ENCODE measurements at places on chromosomes 6 and 20.

GRCh38 chr6:152026291-152026690, 218.8 kb downstream of the ESR1 start:
- DNase-seq, result no peak

DNA sequence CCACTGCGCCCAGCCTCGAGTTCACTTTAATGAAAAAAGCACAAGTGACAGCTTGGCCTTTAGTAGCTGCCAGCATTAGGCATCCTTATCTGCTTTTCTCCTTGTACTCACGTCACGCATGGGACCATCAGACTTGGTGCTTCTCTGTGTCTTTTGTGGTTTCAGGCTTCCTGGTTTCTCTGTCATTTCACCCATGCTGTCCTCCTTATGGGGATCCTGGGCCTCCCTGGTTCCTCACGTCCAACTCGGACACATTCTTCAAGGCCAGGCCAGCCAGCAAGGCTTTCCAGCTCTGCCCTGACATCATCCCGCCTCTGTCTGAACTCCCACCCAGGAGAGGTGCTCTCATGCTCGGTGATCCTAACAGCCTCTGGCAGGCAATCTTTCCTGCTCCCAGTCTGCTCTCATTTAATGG, 83.2 kb downstream of the TIAM2 start:
- DNase-seq, result no peak

DNA sequence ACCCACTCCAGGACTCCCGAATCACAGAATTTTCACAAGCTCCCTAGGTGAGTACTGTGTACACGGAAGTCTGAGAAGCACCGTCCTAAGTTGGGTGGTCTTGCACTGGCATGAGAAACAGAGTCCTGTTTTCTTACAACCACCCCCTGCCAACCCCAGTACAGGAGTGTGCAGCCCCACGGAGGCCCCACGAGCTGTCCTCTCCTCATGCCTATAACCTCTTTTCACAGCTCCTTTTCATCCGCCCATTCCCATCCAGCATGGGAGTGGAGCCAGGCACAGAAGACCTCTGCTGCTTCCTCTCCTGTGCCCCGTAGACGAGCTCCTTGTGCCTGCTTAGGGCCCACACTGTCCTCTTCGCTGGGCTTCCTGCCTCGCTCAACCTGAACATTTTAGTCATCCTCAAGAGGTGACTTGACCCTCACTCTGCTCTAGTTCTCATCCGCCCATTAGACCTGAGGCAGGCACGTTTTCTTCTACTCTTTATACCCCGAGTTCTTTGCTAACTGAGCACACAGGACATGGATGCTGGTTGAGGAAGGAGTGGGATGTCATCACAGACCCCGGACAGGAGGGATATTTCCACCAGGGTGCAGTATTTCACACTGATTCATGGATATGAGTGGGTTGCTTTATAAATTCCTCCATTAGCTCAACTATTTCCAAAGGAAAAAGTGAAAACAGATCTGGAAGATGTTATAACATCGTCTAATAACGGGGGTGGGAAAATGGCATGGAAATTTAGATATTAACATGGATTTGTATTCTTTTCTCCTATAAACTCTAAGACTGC, 160.5 kb downstream of the TTLL2 start:
- no peak for DNase-seq

DNA sequence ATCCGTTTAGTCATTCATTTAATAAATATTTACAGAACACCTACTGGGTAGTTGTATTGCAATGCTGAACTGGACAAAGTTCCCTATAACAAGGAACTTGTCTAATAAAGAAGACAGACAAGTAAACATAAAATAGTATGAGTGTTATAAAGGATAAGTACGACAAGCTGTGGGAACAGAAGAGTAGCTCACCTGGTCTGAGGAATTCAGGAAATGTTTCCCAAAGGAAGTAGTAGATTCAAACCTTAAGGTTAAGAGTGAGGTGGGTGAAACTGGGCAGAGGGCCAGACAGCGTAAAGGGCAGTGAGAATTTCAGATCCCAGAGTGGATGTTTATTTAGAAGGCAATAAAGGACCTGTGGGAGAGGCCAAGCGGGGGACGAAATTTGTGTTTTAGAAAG, 72.3 kb upstream of the CD2AP start:
- no peak for DNase-seq

DNA sequence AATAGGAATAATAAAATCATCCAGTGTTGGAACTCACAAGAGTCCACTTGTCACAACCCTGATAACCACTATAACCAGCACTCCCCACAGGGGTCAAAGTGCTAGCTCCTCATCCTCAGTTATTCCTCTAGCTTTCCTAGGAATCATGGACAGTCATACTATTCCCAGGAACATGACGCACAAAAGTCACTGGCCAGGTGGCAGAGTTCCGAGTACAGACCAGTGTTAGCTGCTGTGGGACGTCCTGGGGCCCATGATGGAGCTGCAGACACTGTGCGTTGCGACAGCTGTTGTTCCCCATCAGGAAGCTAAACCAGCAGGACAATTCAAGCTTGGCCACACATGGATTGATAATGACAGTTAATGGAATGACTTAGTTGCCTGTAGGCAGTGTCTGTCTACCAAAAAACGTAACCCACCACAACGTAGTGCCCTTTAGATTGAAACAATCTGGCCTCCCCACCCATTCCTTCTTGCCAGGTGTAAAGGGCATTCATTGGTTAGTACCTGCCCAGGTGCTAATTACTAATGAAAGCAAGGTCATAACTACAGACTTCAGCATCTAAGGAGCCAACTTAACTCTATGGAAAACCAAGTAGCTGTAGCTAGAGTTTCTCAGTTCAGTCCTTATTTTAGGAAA, 17.4 kb downstream of the EZR start:
- DNase-seq, result no peak

- peak; percentile 63 for DNase-seq
These were observed 88.2 kb downstream of the HIVEP2 start for GRCh38 chr6:142856624-142857232.

DNA sequence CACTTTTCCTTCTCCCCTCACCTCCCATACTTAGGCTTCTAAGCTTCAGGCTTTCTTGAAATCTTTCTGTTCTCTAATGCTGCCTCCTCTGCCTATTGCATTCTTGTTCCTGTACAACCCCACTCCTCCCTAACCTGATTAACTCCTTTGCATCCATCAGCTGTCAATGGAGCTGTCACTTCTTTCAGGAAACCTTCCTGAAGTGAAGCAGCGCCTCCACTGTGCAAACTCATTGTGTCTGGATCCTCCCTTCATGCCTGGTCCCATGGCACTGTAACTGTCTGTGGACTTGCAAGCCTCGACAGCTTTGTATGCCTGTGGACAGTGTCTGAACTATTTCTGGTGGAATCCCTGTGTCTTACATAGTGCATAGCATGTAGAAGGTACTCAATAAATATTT, 185.0 kb downstream of the HS3ST5 start:
- DNase-seq, result no peak

GRCh38 chr20:57104651-57105204, 161.7 kb downstream of the BMP7 start:
- no peak for DNase-seq

- DNase-seq, result no peak
These were observed 8.5 kb downstream of the C6orf89 start for GRCh38 chr6:36893976-36894932.

DNA sequence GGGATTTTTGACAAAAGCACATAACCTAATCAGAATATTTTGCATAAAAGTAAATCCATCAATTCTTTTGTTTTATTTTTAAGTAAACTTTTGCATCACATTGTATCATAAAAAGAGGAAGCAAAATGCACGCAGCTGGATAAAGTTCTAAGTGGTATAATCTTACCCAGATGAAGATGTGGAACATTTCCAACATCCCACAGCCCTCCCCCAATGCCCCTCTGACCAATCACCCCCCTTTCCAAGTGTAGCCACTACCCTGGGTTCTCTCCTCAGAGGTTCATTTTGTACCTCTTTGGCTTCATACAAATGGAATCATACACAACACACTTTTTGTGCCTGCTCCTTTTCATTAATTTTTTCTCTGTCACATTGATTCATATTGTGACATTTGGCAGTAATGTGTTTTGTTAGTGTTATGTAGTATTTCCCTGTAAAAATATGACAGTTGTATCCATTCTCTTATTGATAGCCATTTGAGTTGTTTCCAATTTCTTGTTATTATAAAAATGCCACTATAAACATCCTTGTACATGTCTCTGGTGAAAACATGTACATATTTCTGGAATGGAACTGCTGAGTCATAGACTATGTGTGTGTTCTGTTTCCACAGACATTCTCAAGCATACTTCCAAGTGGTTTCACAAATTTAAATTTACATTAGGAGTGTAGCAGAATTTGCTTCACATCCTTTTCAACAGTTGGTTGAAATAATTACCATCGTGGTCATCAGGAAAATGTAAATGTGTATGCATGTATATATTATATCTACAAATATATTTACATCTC, 92.9 kb upstream of the SYNDIG1 start:
- no peak for DNase-seq

DNA sequence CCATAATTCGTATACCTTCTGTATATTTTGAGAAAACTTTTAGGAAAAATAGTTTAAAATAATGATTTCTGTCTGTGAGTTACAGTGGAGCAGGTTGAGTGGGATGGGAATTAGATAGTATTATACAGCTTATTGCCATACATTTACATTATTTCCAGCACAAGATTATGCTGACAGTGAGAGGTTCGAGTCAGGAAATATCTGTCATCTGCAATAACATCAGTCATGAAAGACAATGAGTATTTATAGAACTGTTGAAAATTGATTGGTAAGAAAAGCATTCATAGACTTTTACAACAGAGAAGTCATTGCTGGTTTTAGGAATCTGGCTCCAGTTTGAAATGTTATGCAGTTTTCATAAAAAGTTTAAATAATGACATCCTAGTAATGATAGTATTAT, 45.9 kb downstream of the FAM135A start:
- no peak for DNase-seq

DNA sequence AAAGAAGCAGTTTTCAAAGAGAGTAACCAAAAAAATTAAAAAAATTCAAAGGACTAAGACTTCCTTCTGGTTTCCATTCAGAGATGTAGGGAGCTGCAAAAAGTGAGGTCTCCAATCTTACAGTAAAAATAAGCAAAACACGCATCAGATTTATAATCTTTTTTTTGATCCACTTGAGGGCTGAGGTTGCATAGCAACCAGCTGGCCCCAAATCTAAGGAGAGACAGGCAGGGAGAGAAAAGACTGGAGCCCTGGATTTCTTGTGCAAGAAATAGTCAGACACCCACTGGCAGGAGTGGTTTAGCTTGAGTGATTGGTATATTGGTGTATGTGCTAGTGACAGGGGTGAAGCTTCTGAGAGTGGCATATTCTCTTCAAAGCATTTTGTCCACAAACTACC, 135.9 kb upstream of the FUT9 start:
- DNase-seq, result no peak

DNA sequence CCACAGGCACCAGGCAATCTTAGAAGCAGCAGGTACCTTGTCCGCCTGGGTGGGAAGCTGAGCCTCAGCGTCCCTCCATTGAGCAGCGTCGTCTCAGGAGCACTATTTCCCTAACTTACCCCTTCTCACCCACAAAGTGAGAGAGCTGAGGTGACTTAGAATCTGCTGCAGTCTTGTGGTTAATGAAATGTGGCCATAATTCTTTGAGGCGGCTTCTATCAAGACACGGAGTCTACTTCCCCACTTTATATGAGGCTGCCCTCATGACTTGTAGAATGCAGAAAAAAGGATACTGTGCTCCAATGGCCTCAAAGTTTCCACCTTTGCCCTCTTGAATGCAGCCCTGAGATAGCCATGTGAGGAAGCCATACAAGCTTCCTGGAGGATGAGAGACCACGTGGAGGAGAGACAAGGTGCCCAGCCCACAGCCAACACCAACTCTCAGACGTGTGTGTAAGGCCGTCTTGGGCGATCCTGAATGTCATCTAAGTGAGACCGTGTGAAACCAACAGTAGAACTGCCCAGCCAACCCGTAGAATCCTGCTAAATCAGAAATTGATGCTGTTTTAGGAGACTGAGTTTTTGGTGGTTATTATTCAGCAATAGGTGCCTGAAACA, 9.1 kb upstream of the TAGAP start:
- no peak for DNase-seq

- no peak for DNase-seq
These were observed 423.8 kb upstream of the SULF2 start for GRCh38 chr20:48209102-48209501.

DNA sequence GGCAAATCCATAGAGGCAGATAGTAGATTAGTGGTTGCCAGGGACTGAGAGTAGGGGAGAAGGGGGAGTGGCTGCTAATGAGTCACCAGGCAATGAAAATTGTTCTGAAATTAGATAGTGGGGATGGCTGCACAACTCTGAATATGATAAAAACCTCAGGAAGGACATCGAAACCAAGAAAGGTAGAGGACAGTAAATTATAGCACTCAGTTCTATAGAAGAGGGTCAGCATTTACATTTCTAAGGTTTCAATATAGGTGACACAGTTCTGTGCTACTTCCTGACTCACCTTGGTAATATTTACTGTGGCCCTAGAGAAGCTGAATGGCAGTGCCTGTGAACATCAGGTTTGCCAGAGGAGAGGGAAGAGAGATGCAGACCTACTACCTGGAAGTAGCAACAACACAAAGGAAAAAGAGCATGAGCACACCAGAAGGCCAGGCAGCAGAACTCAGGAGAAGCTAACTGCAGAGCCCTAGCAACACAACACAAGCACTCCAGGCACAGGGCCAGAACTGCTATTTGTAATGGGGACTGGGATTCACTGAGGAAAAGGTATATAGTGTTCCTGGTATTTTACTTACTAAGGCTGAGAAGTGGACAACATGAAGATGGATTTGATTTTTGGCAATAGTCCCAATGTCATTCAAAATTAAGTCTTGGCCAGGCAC, 75.9 kb downstream of the PLCG1 start:
- DNase-seq, result no peak

GRCh38 chr20:278607-279571, 11.7 kb downstream of the C20orf96 start:
- DNase-seq, result no peak

GRCh38 chr6:117829594-117830319, 77.3 kb upstream of the SLC35F1 start:
- no peak for DNase-seq

DNA sequence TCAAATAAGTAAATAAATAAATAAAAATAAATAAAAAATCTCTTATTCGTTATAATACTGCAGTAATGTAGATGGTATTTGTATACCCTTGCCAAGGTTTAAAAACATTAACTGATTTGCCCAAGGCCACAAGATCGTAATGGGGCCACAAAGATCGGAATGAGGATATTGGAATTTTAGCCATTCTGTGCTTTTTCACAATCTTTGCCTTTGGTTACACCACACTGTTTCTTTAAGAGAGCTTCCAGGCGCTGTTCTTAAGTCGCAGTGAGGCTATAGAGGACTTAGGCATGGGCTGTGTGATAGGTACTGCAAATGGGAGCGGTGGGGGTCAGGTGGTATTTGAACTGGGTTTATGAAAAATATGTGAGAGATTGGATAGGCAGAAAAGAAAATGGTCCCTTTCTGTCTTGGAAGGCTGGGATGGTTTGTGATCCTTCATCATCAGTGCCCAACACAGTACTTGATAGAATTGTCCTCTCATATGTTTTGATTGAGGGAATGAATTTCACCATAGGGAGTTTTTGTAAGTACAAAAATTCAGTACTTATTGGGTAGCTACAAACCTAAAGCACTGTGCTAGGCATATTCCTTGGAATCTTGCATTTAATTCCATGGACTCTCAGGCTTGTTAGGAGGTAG, 1.4 kb downstream of the NUS1 start:
- no peak for DNase-seq

- peak; percentile 86 for DNase-seq
These were observed 58.2 kb downstream of the TRIM27 start for GRCh38 chr6:28865401-28866204.

GRCh38 chr6:121354764-121355163, 20.5 kb upstream of the TBC1D32 start:
- no peak for DNase-seq
